ENCODE measurements at places on chromosomes 3 and 15.

- no peak for DNase-seq
Observed at GRCh38 chr3:127566833-127567232, 23.7 kb downstream of the TPRA1 start.

DNA sequence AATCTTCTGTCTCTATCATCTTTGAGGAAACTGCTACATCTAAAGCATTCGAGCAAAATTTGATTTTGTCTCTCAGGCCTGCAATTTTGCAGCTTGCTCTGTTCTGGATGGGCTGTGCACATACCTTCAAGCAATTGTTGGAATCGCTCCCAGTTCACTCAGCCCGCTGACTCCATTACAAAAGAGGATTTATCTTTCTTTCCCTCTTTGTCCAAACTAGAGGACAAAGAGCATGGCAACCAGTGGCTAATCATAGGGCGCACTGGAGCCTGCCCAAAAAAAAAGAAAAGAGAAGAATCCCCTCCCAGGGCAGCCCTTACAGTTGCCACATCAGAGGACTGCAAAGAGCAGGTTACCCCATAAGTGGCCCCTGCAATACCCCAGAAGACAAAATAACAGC, 49.0 kb upstream of the DUT start:
- no peak for DNase-seq

DNA sequence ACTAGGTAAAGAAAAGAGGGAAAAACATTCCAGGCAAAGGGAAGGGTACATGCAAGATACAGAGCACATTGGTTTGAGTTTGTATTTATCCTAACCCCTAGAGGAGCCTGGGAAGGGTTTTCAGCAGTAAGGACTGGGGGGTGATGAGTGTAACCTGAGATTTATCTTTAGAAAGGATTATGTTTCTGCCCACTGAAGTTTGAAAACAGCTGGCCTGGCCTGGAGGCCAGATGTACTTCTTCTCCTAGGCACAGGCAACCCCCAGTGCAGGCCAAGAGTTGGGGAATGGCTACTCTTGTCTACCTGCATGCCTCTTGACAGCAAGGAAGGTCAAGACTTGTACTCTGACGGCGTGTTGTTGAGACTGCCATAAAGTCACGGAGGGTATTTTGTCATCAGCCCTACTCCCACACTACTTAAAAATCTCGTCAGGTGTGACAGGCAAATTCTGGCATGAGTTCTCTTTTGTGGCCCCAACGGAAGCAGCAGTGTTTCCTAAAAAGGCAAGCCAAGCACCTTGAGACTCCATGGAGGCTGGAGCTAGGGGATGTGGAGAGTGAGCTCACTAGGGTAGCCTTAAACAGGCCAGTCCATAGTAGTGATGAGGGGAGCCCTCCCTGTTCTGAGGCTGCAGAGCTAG, 241.5 kb upstream of the WNT5A start:
- no peak for DNase-seq

GRCh38 chr3:9247941-9248521, 1.4 kb downstream of the SRGAP3 start:
- DNase-seq, result no peak

GRCh38 chr3:109132801-109133473, 3.6 kb upstream of the C3orf85 start:
- no peak for DNase-seq

DNA sequence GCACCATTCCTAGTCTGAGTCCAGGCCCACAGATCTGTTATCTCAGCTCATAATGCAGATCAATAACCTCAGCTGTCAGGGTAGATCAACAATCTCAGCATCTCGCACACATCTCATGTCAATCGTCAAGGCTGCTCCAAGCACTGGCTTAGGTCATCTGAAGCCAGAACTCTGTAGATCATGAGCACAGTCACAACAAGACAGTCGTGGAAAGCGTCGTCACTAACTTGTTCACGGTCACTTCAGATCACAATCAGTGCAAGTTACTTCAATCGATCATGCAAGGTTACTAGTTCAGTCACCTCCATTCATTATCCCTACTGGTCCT, 71.8 kb downstream of the RBPMS2 start:
- DNase-seq, result no peak

DNA sequence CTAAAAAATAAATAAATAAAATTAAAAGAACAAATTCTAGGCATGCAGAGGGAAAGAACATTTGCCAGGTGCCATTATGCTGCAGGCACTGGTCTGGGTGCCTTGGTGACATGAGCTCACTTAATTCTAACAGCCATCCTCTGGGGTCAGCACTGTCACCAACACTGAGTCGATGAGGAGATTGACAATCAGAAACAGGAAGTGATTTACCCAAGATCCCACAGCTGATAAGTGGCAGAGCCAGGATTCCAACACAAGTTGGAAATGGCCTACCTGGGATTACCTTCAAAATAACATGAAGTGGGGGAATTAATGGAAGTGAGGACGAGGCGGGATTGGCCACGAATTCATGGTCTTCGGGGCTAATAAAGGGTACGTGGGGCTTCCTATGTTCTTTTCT, 3.6 kb downstream of the PLIN1 start:
- DNase-seq, result no peak

GRCh38 chr15:68797599-68798345, 22.9 kb downstream of the ANP32A start:
- DNase-seq, result no peak

- no peak for DNase-seq
Observed at GRCh38 chr15:100311154-100311625, 30.6 kb downstream of the ADAMTS17 start.

DNA sequence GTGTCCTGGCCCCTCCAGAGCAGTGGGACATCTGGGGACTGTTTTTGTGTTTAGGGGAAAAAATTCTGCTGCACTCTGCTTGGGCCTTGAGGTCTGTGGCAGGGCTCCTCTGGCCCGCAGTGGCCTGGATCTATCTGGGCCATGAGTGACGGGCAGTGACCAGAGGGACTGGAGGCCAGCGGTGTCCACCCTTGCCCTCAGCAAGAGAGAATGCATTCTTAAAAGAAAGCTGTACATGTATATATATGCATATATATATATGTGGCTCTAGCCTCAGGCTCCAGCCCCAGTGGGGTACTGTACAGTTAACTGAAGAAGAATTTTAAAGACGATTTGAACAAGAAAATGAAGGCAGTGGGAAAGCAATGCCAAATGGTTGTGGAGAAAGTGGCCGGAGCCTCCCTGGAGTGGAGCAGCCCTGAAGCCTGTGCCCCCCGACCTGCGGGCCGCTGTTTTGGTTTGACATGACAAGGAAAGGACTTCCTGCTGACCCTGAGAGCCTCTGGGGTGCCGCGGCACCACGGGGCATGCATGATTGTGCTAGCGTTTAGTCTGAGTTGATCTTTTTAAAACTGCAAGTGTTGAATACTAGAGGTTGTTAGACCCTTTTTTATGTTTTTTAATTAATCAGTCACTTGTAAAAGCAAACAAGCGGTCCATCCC, 52.2 kb downstream of the PLXNA1 start:
- DNase-seq, result no peak

DNA sequence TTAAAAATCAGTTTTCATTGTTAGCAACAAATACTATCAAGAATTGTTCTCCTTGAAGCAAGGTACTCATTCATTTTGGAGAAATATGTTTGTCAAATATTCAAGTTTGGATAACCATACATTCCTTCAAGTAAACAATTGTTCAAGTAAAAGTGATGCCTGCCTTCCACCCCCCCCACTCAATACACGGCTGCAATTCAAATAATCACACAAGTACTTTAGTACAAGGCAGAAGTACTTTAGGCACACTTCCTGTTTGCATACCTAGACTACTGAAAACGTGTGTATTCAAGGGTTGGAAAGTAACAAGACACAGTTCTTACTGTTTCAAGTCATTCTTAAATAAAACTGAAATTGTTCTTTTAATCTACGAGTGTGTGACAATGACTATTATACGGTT, 45.4 kb downstream of the TJP1 start:
- no peak for DNase-seq

DNA sequence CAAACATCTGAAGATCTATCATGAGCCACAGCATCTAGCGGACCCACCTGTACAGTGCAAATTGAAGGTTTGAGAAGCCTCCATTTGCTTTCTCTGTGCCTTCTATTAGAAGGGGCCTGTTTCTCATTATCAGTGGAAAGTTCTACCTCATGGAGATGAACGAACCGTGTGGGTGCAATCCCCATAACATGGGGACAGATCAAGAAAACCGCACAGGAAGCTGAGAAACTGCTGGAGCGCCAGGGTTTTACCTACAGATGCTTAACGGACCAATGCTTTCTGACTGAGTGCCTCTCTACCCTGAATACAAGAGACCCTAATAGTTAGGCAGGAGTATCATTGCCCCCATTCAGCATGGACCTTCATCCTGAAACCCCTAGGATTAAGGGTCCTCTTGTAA, 53.5 kb downstream of the CYP19A1 start:
- no peak for DNase-seq

DNA sequence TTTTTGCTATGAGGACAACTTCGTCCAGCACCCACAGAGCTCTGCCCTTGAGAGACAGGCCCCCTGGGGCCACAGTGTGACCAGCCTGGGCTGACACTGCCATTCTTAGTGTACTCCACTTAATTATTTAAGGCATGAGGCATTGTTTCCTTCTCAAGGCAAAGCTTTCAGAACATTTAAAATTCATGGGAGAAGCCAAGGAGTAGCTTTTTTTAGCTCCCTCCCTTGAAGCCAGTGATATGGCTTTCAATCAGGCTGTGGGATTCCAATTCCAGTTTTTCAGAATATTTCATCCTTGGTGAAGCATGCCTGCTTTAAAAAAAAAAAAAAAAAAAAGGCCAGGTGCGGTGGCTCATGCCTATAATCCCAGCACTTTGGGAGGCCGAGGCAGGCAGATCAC, 21.3 kb downstream of the HOMER2 start:
- no peak for DNase-seq

GRCh38 chr15:77033417-77033728, 37.5 kb downstream of the TSPAN3 start:
- no peak for DNase-seq

DNA sequence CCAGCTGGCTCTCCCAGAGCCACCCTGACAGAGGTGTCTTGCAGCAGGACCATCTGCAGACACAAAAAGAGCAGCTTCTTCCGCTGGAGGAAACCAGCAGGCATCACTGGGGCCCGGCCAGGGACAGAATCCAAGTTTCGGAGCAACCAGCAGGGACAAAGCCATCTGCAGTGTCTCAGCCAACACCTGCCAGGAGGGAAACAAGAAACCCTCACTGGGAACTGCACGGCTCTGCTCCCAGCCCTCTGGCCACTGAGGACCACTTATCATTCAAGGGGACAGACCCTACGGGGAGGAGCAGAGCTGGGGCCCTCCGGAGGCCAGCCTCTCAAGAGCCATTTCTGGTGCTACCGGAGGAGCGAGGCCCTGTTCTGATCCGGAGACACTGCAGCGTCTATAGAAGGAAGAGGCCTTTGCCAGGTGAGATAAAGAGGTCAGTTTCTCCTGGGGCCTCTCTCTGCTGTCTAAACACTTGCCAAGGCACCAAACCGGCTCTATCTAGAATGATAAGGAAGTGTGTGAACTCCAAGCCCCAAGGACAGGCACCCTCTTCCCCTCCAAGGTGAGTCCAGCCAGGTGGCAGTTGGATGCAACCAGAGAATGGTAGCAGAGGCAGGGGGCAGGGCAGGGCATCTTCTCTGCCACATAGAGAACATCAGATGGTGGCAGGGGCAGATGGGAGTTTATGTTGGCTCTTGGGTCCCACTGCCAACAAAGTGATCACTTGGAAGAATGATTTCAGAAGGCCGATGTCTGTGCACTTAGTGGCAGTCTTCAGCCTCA, 89.0 kb downstream of the CHSY1 start:
- DNase-seq, result no peak

- no peak for DNase-seq
Observed at GRCh38 chr3:169527507-169527906, 136.0 kb downstream of the MECOM start.

DNA sequence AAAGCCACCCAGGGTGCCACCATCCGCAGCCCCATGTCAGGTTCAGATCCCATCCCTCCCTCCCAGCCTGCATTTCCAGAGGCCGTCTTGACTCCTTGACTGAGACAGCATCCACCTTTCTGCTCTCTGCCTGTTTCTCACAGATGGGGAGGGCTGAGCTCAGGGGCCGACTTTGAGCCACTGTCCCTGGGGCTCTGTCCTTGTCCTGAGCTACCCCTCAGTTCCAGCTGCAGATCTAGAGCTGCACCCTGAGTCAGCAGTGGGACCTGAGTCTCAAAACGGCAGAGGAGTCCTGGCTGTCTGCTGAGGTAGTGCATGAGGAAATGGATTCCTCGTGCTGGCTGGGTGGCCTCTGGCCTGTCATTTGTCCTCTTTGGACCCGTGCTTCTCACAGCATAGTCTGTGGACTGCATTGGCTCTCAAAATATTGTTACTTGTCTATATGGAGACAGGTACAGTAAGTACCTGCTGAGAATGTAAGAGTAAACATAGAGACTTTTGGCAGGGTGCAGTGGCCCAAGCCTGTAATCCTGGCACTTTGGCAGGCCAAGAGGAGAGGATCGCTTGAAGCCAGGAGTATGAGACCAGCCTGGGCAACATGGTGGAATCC, 22.3 kb downstream of the RPLP1 start:
- DNase-seq, result no peak

DNA sequence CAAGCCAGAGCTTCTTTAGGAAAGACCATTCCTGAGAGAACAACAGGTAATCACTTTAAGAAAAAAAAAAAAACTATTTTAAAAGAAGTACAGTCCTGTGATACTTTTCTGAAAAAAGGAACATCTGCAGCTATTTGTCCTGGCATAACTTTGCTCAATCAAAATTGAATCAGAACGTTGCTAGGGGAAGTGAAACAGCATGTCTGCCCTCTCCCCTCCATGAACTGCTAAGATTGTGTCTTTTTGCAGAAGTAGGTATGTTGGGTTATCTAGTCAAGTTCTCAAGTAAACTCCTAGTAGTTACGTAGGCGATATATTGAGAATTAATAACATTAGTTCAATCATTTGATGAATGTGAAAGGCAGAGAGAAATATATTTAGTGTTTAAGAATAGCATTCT, 1013.3 kb downstream of the TUSC7 start:
- DNase-seq, result no peak

GRCh38 chr3:12196684-12197083, 38.0 kb upstream of the TIMP4 start:
- DNase-seq, result no peak

GRCh38 chr15:57994221-57995049, 71.1 kb downstream of the ALDH1A2 start:
- DNase-seq, result no peak

DNA sequence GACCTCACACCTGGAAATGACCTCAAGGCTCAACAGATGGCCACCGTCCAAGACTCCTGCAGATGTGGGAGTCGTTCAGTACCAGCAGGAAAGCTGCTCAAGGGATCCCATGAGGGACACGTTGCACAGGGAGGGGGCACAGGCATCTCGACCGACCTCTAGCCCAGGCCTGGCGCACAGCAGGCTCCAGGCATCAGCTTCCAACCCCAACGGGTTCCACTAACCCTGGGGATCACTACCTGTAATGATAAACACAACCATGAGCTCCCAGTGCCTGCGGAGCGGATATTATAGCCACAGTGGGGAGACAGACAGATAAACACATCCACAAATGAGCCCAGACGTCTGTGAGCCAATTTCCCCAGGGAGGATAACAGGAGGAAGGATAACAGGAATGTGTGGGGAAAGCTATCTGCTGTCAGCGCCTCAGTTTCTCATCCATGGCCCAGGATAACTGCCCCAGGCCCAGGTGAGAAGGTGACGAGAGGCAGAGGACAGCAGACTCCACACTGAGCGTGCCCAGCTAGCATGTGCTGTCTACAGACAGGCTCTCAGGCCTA, 19.9 kb downstream of the NUP210 start:
- DNase-seq, result no peak

GRCh38 chr15:81000144-81000623, 539 bp upstream of the TLNRD1 start:
- no peak for DNase-seq

- no peak for DNase-seq
Observed at GRCh38 chr3:169260296-169260695, 403.2 kb downstream of the MECOM start.
